ENCODE measurements at places on chromosomes 3 and 15.

DNA sequence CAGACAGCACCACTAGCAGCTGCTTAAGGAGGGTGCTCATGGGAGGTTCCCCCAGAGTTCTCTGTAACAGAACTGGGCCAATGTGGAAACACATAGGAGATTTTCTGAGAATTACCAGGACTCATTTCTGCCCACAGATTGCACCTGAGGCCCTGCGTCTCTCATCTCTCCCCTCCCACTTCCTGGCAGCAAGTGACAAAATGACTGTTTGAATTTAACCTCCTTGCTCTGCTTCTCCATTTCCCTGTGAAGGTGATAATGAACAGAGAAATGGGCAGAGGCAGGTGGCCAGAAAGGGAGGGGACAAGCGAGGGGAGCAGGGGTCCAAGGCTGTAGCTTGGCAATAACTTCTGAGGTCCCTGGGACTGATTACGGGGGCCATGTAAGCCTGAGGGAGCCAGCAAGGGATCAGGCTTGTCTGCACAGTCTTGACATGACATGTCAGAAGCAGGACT is 8.0 kb downstream of the EPHB1 start:
- DNase-seq: no peak

DNA sequence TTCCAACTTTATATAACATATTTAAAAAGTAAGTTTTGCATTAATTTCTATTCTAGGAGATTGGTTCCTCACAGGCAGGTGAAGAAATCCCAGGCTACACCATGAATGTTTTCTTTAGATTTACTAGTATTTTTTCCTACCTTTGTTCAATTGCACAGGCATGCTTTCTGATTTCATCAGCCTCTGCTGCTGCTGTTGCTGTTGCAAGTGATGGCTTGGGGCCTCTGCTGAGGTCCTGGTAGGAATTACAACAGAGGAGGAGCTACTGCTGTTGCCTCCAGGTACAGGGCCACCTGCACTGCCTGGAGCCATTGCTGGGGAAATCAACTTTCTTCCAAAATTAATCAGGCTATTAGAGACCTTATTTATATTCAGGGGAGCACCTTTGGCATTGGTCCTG is 353.3 kb downstream of the PLCL2 start:
- DNase-seq: no peak

DNA sequence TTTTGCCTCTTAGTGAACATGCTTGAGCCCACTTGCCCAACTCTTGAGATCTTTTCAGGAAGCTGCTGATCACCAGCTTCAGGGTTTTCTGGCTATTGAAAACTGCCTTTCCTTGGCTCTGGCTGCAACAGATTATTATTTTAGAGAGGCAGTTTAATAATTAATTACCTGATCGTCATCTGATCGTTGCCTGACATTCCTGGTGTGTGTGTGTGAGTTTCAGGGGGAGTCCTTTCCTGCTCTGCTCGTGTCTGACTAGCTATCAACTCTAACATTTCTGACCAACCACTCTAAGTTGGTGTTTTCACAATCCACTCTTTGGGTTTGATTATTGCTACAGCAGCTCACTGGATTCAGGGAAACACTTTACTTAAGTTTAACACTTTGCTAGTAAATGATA is 84.3 kb upstream of the SPATA16 start:
- no peak for DNase-seq

DNA sequence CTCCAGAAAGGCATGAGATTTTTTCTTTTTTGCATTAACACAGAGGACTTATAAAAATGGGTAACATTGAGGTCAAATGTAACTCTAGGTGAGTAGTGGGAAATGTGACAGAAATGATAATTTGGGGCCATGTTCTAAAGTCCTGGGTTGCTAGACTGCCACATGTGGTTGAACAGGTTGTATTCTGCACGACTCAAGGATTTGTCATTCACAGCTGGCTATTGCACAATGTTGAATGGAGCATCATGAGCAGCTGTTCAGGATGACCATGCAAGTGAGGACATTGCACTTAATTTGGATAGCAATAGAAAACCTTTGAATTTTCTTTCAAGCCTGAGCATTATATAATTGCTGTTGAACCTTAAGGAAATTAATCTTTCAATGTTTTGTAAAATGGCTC is 396.6 kb downstream of the NAALADL2 start:
- peak; percentile 38 for DNase-seq

DNA sequence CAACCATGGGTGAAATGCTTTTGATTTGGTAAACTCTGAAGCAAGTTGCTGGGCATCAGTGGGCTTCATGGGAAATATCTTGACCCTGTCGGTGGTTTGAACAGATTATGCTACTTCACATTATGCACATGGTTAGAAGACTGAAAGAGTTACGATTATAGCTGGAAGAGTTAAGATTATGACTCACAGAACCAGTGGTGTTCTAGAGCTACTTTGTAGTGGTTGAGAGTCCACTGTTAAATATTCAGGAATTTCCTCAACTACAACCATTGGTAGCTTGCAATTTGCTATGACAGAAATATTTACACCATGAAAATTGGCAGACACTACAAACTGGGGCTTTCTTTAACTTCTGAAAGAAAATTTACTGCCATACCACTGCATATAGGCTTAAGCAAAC is 99.3 kb downstream of the GADL1 start:
- no peak for DNase-seq

GRCh38 chr3:183548262-183548769 is 7.2 kb downstream of the KLHL6 start:
- no peak for DNase-seq

- DNase-seq: no peak
Observed at GRCh38 chr15:41937568-41937923, 34.8 kb downstream of the EHD4 start.

- DNase-seq: no peak
Observed at GRCh38 chr3:52650439-52650838, 35.3 kb downstream of the PBRM1 start.

GRCh38 chr15:38624244-38625205 is 59.9 kb upstream of the RASGRP1 start:
- DNase-seq: peak; percentile 49

DNA sequence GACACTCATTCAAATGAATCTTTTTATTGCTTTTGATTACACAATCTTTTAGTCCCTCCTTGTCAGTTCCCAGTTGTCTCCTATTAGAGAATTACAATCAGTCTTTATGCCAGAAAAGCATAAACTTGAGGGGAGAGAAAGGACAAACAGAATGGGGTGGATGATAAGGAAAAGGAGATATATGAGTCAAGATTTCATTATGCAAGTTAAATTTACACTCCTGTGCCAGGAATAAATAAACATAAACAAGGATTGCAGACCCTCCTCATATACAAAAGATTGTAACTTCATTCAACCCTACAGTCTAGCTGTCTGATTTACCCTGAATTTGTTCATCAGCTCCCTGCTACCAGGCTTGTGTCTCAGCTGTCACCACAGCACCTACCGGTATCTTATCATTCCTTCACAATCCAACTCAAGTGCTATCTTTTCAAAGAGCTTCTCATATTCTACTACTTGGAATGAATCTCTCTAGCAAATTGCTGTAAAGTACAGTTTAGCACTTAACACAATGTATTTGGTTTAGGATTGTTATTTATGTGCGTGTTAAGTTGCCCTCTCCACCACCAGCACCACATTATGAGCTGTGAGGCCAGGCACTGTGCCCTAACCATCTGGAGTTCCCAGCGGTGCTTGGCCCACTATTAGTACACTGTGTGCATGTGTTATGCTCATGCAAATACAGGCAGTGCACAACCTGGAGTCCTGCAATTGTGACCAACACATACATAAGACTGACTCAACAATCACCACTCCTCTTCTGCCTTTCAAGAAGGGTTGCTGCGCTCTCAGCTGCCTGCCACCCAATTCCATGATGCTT is 504.1 kb downstream of the TBL1XR1 start:
- DNase-seq: peak; percentile 20

DNA sequence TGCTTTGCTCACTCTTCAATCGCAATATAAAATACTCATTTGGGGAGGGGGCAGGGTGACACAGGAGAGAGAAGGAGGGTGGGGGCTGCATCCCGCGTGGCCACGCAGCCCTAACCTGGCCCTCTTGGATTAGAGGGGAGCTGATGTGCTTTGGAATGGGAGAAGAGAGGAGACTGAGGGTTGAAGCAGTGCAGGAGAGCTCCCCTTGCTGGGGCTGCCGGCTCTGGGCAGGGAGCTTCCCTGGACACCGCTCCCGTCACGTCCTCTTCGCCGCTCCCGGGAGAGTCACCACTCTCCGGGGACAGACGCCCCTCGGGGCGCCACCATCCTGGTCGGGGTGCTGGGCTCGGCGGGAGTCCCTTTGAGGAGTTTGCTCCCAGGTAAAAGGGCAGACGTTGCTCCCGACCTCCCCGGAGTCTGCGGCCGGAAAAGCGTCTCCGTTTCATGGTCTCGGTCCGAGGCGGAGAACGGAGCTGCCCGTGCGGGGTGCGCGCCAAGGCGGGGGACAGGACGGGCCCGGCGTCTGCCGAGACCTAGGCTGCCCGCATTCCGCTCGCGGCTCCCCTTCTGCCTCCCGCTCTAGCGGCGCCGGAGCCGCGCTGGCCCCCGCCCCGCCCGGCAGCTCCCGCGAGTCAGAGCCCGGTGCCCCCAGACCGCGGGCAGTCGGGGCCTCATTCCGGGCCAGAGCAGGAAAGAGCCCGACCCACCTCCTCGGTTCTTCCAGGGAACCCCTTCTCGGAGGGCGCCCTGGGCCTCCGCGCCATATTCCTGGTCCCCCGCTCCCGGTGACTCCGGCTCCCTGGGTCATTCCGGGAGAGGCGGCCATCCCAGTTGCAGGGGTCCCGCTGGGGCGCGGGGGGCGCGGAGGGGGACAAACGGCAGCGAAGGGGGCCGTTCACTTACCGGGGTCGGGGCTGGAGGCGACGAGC is 603 bp downstream of the SLC7A14 start:
- no peak for DNase-seq

- DNase-seq: no peak
Observed at GRCh38 chr3:4898454-4899313, 80.6 kb upstream of the BHLHE40 start.
